ENCODE measurements at places on chromosomes 4 and X.

DNA sequence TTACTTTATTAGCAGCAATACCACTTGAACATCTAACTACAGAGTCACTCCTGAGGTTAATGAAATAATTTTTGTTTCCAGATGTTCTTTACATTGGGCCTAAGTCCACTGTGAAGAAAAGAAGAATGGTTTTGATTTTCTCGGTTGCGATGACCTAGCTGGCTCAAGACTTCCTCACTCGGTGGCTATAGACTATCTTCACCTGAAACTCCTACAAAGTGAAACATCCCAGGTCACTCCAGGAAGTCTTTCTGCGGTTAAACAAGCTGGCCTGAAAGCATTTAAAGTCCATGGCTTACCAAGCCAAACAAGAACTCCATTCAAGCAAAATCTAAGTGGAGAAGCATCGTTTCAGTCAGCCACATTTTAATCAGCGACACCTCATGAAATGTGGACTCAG is 13.7 kb upstream of the SORBS2 start:
- no peak for DNase-seq

- DNase-seq, result no peak
These were observed 358.8 kb downstream of the MID1IP1 start for GRCh38 chrX:39159921-39160507.

GRCh38 chrX:118614150-118614549 is 113.3 kb upstream of the IL13RA1 start:
- DNase-seq, result no peak

DNA sequence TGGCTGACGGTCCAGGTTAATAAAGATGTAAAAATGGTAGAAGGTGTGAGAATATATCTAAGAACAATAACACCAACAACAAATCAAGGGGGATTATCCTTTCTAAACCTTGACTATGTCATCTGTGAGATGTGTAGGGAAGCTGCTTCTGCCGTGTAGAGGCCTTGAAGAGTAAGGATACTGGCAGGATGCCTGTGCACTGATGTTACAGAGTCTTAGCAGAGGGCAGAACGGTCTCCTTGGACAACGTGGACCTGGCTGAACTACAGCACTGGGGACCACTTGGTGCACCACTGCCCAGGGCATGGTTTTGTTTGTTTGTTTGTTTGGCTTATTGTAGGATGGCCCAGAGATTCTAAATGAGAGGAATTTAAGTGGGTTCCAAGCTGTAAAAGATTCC is 33.5 kb downstream of the GPAT3 start:
- no peak for DNase-seq

GRCh38 chrX:24229400-24229879 is 79.9 kb downstream of the ZFX start:
- no peak for DNase-seq

DNA sequence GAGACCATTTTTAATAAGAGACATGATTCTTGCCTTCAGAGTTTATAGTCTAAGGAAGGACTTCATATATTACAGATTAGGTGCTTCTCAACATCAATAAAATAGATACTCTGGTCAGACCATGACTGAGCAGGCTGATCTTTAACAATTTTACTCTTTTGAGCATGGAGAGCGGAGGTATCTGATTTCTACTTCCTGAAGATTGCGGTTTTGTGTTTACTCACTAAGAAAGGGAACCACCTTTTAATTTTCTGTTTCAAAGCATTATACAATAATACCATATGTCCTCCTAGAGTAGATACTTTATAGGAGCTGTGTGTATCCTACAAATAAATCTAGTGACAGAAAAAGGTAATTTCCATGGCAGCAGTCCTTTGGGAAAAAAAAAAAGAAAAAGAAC is 12.5 kb downstream of the MORC4 start:
- DNase-seq, result no peak

GRCh38 chrX:52346174-52347165 is 22.4 kb upstream of the XAGE2 start:
- peak; percentile 84 for DNase-seq

DNA sequence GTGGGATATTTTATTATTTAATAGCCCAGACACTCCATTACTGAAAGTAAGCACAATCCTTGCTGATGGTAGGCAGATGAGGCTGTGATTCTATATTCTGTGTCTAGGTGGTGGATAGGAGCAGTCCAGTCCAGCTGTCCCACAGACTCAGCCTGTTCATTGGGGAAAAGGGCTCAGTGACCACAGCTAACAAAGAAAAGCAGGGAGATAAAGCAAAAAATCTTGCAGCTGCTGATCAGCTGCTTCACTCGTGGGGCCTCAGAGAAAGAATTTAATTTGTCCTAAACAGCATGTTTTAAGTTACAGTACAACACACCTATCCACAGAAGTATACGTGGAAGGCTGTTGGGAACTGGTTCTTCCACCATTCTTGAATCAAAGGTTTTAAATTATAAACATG is 40.7 kb upstream of the ANK2 start:
- no peak for DNase-seq

GRCh38 chr4:74054483-74055047 is 16.1 kb upstream of the CXCL3 start:
- no peak for DNase-seq

DNA sequence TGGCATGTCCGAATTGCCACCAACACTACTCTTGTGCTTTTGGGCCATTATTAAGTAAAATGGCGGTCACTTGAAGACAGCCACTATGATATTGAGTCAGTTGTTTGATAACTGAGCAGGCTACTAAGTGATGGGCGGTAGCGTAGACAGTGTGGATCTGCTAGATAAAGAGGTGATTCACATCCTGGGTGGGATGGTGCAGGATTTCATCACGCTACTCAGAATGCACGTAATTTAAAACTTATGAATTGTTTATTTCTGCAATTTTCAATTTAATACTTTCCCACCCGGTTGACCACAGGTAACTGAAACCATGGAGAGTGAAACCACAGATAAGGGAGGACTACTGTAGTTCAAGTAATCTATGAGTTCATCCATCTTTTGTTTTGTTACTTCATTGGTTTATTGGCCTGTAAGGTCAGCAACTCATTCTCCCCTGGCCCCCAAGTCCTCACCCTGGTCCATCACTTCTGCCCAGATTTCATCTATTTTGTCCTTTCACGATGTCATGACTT is 2.9 kb downstream of the ARAF start:
- peak; percentile 51 for DNase-seq

DNA sequence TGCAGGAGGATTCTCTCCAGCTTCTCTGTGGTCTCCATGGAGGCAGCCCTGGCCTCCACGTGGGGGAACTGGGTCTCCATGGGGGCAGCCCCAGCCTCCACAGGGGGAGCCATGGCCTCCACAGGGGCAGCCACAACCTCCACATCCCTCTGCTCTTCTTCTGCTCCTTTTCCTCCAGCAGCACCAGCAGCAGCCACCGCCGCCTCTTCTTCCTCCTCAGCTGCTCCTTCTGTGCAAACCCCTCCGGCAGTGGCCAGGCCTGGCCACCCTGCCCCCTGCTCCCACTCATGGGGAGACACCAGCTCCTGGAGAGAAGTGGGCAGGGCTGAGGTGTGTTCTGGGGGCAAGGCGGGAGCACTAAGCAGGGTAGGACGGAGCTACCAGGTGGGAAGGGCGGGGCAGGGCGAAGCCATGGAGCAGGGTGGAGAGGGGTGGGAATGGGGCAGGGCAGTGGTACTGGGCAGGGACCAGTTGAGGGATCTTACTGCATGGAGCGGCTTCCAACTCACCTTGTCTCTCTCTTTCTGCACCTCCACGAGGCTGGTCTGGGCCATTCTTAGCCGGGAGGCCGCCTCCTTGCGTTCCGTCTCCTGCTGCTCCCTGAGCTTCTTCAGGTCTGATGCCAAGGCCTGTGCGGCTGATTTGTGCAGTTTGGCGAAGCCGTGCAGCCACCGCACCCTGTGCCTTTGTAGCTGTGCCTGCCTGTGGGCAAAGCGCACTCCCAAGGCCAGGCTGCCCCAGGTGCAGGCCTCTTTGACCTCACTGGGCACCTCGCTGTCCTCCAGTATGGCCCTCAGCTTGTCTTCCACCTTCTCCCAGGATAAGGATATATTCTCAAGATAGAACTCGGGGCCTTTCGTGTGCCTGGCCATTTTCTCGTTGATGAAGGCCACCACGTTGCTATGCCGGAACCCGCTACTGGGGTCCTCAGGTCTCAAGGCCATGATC is 766 bp downstream of the TEX13A start:
- no peak for DNase-seq

DNA sequence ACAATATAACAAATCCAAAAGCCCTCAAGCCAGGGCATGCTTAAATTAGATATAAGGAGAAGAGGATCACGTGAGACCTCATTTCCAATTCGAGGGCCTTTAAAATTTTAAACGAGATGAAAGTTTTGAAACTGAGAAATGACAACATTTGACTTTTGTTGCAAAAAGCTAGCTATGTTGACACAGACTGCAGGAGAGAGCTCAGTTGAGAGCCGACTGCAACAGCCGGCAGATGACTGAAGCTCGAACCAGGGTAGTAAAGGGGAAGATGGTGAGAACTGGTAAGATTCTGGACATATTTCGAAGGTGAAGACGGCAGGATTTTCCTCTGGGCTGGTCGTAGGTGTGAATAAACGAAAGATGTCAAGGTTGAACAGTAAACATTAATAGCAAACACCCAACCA is 773 bp downstream of the PRMT9 start:
- DNase-seq, result peak; percentile 8

- no peak for DNase-seq
These were observed 182.7 kb upstream of the PAQR3 start for GRCh38 chr4:79121875-79122358.

DNA sequence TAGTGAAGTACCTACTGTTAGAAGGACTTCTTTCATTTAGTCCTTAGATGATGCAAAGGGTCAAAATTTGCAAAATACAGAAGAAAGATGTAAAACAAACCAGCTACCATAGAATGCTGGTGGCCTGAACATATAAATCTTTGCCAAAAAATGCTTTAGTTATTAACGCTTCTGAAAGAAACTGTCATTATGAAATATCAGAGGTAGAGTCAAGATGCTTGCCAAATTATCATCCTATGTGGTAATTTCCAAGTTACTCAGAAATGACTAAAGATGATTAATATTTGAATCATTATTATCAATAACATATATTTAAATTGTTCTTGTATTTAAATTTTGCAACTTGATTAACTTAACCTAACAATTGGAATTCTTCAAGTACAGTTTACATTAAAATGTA is 588.4 kb upstream of the FAM241A start:
- peak; percentile 29 for DNase-seq

- DNase-seq, result peak; percentile 31
These were observed 57.3 kb upstream of the BCOR start for GRCh38 chrX:40154853-40155588.

DNA sequence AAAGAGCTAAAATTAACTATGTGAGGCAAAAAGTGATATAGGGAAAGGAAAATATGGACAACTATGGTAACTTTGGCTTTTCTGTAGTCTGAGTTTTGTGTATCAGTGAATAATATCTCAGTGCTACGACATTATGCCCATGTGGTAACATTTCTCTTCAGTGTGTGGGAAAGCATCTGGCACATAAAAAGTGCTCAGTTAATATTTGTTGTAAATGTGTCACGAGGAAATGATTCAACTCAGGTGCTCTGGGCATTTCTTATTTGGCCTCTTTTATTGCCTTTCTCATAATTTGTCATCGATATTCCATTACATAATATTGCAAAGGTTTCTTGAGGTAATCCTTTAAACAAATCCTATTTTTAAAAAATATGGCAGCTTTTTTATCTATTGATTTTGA is 17.6 kb downstream of the OFD1 start:
- DNase-seq, result peak; percentile 82

DNA sequence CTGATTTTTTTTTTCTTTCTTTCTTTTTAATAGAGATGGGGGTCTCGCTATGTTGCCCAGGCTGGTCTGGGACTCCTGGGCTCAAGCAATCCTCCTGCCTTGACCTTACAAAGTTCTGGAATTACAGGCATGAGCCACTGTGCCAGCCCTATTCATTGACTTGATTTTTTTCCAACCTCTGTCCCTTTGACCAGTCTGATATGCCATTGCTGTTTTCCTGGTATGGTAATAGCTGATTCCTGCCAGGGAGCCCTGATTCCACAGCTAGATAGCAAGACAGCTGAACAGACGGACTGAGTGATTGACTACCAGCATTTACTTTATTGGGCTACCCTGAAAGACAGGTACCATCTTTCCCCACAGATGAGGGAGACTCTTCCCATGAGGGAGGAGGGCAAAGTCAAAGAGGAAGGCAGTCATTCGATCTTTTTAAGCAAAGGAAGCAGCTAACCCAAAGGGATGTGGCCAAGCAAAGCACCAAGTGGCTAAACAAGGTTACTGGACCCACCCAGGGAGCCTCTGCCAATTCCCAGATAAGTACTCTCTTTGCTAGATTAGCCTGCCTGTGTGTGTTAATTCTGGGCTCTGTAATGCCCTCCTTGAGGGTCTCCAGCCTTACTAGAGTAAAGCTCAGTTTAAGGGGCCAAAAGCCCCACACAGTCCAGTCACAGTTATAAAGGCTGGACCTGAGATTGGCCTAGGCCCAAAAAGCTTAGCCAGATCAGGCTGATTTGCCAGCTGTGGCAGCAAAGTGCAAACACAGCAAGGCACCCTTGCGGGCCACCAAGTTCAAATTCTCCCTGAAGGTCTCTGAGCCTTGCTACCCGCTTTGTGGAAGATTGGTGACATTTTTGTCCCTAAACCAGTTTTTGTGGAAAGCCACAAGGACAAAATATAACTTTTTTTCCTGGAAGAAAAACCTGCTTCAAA is 192.4 kb upstream of the GPC4 start:
- no peak for DNase-seq

GRCh38 chr4:29310252-29310651 is 1409.9 kb upstream of the PCDH7 start:
- DNase-seq, result no peak

- no peak for DNase-seq
These were observed 43.0 kb upstream of the TEX13D start for GRCh38 chrX:124289443-124289842.

DNA sequence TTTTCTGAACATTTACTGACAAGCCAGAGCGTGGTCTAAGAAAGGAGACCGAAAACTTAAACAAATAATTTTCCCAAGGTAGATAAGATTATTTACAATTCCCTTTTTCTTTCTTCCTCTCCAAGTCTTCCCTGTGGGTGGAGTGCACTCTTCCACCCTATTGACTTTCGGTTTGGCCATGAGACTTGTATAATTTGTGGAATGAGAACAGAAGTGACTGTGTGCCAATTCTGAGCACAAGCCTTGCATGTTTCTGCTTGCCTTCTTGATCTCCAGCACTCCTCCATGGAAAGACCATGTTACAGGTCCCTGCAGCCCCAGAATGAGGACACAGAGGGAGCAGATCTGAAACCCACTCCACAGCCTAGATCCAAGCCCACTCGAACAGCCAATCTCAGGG is 150.0 kb upstream of the HPGD start:
- DNase-seq, result no peak

GRCh38 chr4:13989501-13989900 is 362.0 kb upstream of the BOD1L1 start:
- no peak for DNase-seq

GRCh38 chrX:103520386-103520785 is 1.1 kb upstream of the RAB40A start:
- peak; percentile 58 for DNase-seq

DNA sequence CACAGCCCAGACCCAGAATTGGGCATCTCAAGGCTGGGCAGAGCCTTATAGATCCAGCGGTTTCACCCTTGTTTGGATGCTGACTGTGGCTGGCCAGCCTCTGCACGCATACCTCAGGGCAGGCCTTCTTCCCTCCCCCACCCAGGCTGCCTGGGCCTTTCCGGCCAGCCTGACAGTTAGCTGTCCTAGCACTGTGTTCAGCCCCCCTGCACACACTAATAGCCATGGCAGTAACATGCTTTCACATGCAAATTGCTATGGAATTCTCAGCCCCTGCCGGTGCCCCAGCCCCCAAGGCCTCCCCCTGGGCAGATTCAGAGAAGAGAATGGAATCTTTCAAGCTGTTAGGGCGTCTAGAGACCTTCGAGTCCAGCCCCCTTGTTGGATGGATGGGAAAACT is 17.7 kb downstream of the EFNB1 start:
- DNase-seq, result no peak

GRCh38 chrX:118980761-118981160 is 6.3 kb downstream of the LONRF3 start:
- no peak for DNase-seq
